Placental epithelial cell (primary cell): ENCODE measurements at places on chromosomes 1 and 21. TPM values are rescaled to one million over a fixed set of nuclear protein-coding genes. Genes with fewer than 3 reads are reported as not detected.

Gene RASSF5
- total RNA-seq = 1.6 and 2.3 TPM in 2 replicates

Gene DAP3
- total RNA-seq = 44.9 and 54.6 TPM in 2 replicates

Gene TRAF3IP3
- total RNA-seq = 0.22 and 0.39 TPM in 2 replicates

Gene FCER1G
- total RNA-seq = 0.39 and 0.65 TPM in 2 replicates

Gene PAQR6
- total RNA-seq = 1.6 and 1.7 TPM in 2 replicates

Gene CD164L2
- total RNA-seq = 0.65 and 0.79 TPM in 2 replicates

Gene FAAH
- total RNA-seq = 10.5 and 15.3 TPM in 2 replicates

Gene GJA5
- 72.6 and 203 TPM in 2 replicates for total RNA-seq

Gene LRRIQ3
- total RNA-seq = 2.0 and 3.1 TPM in 2 replicates

Gene AMPD1
- total RNA-seq = not detected in 2 replicates

Gene TEDDM1
- total RNA-seq = not detected in 2 replicates

Gene KCNJ9
- not detected in 2 replicates for total RNA-seq

Gene AGMAT
- 0.33 TPM in 1 of 2 replicates, not detected in the other for total RNA-seq

Gene SLC44A5
- 0.39 and 1.7 TPM in 2 replicates for total RNA-seq

Gene NKAIN1
- total RNA-seq = 0.11 and 0.79 TPM in 2 replicates

Gene CFAP107
- not detected in 2 replicates for total RNA-seq

Gene FCRL1
- not detected in 2 replicates for total RNA-seq

Gene DYNLT5
- total RNA-seq = not detected in 2 replicates
